ENCODE measurements at places on chromosomes 6 and 20.

DNA sequence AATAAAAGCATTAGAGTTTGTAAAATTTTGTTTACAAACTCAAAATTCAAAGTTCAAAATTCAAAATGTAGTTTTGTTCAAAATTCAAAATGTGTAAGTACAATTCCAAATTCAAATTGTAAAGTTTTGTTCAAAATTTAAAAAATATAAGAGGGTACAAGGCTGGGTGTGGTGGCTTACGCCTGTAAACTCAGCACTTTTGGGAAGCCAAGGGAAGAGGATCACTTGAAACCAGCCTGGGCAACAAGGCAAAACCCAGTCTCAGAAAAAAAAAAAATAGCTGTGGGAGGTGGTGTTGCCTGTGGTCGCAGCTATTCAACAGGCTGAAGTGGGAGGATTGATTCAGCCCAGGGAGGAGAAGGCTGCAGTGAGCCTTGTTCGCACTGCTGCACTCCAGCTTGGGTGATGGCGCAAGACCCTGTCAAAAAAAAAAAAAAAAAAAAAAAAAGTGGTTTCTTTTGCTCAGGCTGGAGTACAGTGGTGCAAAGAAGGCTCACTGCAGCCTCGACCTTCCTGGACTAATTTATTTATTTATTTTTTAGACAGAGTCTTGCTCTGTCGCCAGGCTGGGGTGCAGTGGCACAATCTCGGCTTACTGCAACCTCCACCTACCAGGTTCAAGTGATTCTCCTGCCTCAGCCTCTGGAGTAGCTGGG, 5.4 kb upstream of the ZBTB12 start:
- DNase-seq: no peak

DNA sequence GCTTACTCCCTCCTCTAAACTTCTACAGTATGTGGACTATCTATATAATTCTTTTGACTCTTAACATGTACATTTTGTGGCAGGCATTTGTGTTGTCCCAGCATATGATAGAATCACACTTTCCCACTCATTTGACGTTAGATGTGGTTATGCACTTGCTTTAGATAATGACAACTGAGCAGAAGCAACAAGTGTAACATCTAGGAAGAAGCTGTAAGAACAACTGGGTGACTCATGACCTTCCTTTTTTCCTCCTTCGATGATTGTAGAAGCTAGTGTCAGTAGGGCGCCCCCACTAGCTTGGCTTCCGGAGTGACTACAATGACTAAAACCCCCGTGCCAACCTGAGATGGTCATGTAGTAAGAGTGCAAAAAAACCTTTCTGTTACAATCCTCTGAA, 74.6 kb upstream of the CEP85L start:
- no peak for DNase-seq

DNA sequence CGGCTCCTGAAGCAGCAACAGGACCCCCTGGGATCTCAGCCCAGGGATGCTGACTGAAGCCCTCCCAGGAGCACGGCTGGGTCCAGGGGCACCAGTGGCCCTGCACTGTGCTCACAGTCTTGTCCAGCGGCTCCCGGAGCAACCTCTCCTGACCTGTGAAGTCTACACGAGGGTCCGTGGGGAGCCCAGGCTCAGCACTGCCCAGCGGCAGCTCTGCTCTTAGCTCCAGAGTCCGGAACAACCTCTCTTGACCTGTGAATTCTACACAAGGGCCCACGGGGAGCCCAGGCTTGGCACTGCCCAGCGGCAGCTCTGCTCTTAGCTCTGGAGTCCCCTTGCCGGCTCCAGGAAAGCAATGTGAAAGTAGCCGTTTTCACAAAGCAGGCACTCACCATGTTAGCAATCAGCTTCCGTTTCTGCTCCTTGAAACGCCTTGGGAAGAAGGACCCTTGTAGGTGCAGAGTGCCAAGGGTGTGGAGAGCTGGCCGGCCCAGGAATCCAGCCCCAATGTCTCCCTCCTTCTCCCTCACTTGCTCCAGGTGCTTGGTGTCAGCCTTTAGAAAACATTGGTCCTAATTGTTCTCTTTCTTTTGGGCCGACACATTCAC, 310.9 kb downstream of the CDH4 start:
- no peak for DNase-seq

DNA sequence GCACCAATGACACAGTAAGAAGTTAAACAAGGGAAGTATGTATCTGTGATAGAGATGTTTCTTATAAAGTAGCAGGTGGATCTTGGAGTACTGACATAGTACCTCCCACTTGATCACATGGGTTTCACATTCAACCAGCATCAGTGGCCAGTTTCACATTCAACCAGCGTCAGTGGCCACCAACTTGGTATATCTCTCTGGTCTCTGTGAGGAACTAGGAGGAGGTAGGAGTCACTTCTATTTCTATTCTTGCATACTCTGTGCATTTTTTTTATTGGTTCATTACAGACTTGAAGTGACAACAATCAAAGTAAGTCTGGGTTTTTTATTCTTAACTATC, 200.3 kb upstream of the SIM1 start:
- DNase-seq: peak; percentile 37

DNA sequence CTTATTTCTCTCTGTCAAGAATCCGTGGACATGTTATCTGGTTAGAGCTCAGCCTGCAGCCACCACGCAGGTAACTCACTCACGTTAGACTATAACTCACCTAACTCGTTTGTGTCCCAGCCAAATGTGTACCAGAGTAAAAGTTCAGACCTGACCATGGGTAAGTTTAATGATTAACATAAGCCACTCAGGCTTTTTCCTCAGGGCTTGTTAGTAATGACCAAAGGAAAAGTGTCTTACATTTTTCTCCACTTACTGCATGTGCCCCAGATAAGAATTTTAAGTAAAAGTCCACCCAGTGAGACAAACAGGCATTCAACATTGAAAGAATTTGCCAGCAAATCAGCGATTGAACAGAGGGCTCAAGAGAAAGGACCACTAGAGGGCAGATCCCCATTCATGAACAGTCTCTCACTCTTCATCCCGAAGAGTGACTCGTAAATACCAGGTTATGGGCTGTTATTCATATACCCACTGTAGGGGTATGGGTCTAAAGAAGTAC, at the start of gene PKHD1:
Gene PKHD1, minus strand, starts transcription at position 116 of the 502 bp plus-strand sequence. CDS start 2,680 bp downstream, outside the sequence.
- DNase-seq: peak; percentile 19

GRCh38 chr6:56959938-56960337, 5.0 kb downstream of the BEND6 start:
- DNase-seq: no peak

GRCh38 chr20:10376270-10377075, 57.5 kb downstream of the MKKS start:
- DNase-seq: no peak

DNA sequence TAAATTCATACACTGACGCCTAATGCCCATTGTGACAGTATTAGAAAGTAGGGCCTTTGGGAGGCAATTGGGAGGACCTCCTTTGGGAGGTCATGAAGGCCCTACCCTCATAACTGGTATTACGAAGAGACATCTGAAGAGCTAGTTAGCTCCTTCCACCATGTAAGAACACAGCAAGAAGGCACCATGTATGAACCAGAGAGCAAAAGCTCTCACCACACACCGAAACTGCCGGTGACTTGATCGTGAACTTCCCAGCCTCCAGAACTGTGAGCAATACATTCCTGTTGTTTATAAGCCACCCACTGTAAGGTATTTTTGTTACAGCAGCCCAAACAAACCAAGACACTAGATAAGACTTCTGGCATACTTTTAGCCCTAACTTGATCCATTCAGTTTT, 41.8 kb downstream of the GCLC start:
- no peak for DNase-seq

DNA sequence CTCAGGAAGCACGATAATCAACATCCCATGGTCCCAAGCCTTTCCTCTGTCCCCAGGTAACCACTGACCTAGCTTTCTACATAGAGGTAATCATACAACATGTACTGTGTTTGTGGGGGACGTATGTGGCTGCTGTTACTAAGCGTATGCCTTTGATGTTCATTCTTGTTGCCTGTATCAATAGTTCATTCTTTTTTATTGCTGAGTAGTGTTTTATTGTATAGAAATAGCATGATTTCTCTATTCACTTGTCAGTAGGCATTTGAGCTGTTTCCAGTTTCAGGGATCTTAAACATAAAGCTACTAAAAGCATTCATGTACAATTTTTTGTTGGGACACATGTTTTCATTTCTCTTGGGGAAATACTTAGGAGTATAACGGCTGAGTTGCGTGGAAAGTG, 185.4 kb downstream of the PACRG start:
- DNase-seq: no peak

DNA sequence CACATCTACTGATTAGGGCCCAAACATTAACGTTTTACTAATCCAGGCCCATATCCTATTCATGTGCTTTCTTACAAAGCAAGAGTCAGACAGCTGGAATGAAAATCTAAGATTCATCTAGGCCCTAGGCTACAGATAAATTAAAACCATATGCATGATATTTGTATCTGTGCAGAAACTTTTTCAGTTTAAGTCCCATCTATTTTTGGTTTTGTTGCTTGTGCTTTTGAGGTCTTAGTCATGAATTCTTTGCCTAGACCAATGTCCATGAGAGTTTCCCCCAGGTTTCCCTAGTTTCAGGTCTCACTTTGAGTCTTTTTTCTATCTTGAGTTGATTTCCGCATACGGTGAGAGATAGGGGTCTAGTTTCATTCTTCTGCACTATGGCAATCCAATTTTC, 20.2 kb downstream of the ADNP start:
- no peak for DNase-seq

DNA sequence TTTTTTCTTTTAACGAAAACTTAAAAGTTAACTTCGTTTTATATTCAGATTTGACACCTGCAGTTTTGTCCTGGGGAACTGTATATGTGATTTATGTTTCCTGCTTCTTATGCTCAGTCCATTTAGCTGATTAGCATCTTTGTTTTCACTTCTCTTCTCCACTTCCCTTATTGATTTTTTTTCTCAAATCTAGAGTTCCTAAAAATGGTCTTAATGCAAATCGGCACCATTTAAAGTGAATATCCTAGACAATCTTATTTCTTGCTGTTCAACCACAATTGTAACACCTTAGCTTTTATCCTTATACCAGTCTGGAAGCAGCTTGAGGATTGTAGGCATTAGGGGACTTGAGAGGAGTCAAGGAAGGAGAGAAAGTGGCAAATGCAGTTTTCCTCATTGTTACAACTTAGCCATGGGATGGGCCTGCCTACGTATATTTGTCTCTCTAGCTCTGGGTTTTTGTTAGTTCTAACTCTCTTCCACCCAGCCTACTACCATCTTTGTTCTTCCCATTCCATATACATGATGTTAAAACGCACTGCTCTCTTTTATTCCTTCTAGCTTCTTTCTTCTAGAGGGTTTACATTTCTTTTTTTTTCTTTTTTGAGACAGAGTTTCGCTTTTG, 8.5 kb downstream of the QRSL1 start:
- peak; percentile 48 for DNase-seq

GRCh38 chr6:131641554-131641953, 4.5 kb downstream of the ENPP3 start:
- no peak for DNase-seq

GRCh38 chr6:148671952-148672351, 74.9 kb upstream of the UST start:
- no peak for DNase-seq

Measured in GM10248 (cell line).